ENCODE measurements at places on chromosomes 2 and 18. TPM values are rescaled to one million over a fixed set of nuclear protein-coding genes. Genes with fewer than 3 reads are reported as not detected.

GRCh38 chr2:54254180-54254579 lies 1.8 kb downstream of the TSPYL6 start:
- no peak for DNase-seq

DNA sequence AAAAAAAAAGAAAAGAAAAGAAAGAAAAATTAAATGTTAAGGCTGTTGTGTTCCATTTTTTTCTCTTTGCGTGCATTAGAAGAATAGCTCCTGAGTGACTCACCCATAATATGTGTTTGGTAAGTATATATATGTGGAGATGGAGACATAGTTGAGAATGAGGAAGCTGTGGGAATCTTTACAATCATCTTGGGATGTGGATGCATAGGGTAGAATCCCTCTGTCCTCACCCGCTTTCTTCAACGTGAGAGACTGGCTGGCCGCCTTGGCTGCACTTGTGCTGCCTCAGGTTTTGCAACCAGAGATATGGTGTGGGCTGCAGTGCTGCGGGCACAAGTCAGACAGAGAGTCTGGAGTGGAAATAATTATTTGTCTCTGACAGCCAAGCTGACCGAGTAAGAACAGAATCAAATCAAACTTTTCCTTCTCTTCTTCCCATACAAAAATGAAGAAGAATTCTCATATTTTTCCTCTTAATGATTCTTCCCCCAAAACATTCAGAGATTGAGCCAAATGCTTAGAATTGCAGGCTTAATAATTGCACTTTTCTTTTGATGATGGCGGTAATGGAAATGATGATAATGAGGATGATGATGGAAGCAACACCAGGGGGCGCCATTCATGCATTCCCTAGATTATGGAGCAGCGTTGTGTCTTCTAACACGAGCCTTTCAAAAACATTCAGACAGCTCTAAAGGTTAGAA lies 48.5 kb downstream of the SERPINB7 start:
- DNase-seq: no peak

GRCh38 chr2:162317861-162318327 lies 590 bp downstream of the IFIH1 start:
- DNase-seq: peak; percentile 47

- DNase-seq: no peak
Observed at GRCh38 chr18:46429130-46429529, 227.9 kb downstream of the LOXHD1 start.

DNA sequence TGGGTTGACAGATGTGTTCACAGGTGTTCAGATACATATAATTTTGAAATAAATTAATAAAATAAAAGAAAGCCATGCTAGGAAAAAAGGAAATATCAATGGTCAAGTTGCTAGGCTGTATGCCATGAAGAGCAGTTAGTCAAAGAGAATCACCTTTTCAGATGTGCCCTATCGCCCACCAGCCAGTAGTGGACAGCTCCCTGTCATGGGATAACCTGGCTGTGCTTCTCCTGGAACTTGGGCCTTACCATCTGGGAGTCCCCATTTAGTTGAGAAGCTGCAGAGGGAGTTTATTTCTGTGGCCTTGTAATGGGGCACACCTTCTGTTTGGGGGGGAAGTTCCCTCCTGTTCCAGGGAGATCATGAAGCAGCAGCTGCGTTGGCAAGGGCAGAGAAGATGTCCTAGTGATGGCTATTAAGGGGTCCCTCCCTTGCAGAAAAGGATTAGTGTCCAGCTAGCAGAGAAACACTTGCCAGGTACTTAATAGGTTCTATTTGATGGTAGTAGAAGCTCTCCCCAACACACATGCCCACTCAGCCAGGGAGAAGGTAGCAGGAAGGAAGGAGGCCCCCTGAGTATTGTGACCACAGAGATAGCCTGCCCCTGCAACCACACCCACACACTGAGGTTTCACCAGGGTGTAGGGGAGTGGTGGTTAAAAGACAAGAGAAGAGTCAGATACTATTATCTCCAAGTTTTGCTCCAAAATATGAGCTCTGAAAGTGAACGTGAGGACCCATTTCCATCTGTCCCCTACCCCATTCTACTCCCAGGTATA lies 117.7 kb downstream of the B3GNT2 start:
- DNase-seq: no peak

- no peak for DNase-seq
Observed at GRCh38 chr18:2518473-2518872, 52.8 kb downstream of the METTL4 start.

- DNase-seq: no peak
Observed at GRCh38 chr2:174117951-174118930, 130.1 kb downstream of the OLA1 start.

DNA sequence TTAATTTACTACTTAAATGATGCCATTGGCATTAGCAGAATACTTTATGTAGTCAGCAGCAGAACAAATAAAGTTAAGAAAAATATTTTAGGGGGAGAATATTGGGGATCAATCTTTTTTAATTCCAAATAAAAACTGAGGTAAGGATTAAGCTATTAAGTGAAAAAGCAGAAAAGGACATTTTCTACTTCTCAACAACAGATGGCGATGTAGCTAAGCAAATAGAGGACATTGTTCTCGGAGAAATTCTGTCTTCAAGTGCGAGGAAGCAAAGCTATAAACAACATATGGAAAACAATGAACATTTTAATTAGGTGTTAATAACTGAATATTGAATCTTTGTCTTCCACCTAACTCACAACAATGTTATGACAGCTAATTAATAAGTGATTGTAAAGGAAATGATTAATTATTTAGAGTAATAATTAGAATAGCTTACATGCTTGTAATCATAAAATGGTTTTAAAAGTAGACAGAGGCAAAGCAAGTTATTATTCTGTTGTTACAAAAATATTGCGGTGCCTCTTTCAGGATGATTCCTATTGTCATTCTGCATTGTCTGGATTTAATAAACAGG lies 32.9 kb upstream of the CCDC93 start:
- no peak for DNase-seq

GRCh38 chr2:95006588-95006987 lies 18.9 kb upstream of the MAL start:
- DNase-seq: no peak

DNA sequence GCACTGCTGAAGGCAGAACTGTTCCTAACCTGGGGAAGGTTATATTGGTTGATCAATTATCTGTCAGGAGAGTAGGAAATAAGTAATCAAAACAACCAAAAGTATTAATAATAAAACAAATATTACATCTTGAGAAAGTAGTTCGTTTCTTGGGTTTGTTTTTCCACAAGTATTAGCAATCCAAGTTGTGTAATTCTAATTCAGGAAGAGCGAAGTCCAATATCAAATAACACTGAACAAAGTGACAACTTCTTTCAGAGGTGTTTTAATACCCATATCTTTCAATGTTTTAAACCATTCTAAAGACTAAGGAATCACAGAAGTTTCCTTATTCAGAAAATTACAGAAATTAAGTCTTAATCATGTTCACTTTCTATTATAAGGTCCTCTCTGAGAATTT lies 34.6 kb upstream of the NFU1 start:
- no peak for DNase-seq

- no peak for DNase-seq
Observed at GRCh38 chr2:161332371-161332967, 24.2 kb downstream of the PSMD14 start.

DNA sequence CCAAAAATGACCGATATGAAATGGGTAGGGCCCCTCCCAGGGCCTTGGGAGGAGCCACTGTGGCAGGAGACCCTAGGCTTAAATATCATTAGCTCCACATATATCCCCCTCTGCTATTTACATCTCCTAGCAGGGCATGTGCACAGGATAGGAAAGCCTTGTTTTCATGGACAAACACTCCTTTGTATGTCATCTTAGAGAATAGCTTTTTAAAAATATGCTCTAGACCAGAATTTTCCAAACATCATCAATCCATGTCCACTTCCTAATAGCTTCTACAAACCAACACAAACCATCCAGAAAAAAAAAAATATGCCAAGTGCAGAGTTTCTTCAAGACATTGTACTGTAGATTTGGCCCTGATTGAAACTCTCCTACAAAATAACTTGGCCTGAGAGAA lies 10.8 kb downstream of the DAPL1 start:
- DNase-seq: no peak

GRCh38 chr18:11736656-11737055 lies 47.6 kb downstream of the GNAL start:
- DNase-seq: no peak

GRCh38 chr2:43609290-43609918 lies 13.6 kb upstream of the THADA start:
- DNase-seq: no peak

DNA sequence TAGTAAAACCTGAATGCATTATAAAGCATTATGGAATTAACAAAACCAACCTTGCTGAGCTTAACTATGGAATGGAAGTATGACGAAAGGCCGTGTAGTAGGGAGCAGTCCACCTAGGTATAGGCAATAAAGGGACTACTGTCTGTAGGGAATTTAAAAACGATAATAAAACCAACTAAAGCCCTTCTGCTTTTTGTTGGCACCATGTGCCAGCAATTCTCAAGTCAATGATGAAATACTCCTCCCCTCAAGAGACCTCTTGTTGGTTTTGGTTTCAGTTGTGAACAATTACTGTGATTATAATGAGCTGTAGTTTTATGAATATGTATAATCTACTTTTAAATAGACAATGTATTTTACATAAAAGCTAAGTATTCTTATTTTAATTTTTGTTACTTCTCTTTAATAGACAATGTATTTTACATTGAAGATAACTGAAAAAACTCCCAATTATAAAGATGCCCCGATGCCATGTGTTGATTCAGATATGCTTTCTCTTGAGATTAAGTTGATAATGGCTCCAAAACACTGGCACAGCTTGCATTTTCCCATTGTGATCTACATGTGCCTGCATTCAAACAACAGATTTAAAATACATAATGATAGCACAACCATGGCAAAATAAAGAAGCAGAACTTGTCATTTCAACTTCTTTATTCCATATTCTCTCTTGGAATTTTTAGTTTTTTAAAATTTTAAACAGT lies 55.5 kb upstream of the ZDBF2 start:
- no peak for DNase-seq

DNA sequence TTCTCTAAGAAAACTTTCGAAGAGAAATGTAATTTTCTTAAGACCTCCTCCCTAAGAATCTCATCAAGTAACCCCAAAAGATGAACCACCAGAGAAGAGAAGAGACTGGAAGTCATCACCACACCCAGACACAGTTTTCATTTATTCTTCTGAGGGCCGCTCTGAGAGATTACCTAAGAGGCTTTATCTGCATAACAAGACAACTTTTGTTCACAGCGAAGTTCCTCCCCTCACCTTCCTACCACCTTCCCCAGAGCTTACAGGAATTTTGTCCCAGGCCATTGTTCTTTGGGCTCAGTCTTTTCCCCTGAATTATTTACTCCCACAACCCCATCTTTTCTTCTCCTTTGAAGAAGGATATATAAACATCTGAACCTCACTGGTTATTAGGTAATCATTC lies 92.8 kb downstream of the AKAIN1 start:
- DNase-seq: no peak

GRCh38 chr18:50044402-50044801 lies 150.5 kb downstream of the MYO5B start:
- DNase-seq: no peak

GRCh38 chr2:106521016-106521415 lies 33.9 kb downstream of the CD8B2 start:
- no peak for DNase-seq

DNA sequence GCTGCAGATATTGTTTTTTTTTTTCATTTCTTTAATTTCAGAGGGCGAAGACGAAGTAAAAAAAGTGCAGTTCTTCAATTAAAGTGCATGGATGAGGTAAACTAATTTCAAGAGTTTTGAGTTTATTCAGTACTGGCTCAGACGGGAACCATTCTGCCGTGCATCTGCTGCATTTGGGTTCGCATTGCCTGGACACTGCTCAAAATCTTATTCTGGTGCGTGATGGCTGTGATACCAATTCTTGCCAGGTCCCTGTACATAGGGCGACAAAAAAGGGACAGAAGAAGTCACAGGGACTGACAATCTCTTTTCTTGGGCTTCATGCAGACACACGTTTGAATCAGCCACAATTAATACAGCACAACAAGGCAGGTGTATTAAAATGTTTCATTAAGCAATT lies 146.2 kb downstream of the EPHA4 start:
- no peak for DNase-seq

DNA sequence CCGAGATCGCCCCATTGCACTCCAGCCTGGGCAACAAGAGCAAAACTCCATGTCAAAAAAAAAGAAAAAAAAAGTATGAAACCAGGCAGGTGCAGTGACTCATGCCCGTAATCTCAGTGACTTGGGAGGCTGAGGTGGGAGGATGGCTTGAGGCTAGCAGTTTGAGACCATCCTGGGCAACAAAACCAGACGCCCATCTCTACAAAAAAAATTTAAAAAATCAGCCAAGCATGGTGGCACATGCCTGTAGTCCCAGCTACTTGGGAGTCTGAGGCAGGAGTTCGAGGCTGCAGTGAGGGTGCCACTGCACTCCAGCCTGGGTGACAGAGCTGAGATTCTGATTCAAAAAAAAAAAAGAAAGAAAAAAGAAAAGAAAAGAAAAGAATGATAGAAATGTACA lies 277.8 kb downstream of the MYCN start:
- DNase-seq: no peak

DNA sequence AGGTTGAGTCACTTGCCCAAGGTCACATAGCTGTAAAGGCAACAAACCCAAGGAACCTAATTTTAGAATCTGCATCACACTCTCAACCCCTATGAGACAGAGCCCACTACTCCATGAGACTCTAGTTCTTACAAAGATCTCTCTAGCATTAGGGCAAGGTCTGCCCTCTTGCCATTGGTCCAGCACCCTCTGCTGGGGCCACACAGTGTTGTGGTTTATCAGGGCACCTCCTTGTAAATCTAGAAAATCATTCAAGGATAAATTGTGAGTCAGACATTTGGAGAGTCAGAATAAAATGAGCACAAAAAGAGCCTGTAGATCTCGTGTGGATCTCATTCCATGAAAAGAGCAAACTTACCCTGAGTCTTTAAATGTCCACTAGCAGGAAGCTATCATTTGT lies 91.2 kb downstream of the SLC8A1 start:
- DNase-seq: no peak

GRCh38 chr2:109217362-109218086 lies 88.5 kb downstream of the SH3RF3 start:
- DNase-seq: no peak

ADCYAP1 gene
- total RNA-seq: not detected

GALNT13 gene
- 0.40 TPM for total RNA-seq

ANKRD36 gene
- total RNA-seq: 31.2 TPM

GCG gene
- total RNA-seq: not detected

TMEFF2 gene
- 0.10 TPM for total RNA-seq

RPRM gene
- 17.9 TPM for total RNA-seq

SLC14A1 gene
- total RNA-seq: 0.42 TPM

DNAH7 gene
- 2.3 TPM for total RNA-seq

SLC5A7 gene
- not detected for total RNA-seq
